ENCODE measurements at places on chromosomes 5 and 9.

DNA sequence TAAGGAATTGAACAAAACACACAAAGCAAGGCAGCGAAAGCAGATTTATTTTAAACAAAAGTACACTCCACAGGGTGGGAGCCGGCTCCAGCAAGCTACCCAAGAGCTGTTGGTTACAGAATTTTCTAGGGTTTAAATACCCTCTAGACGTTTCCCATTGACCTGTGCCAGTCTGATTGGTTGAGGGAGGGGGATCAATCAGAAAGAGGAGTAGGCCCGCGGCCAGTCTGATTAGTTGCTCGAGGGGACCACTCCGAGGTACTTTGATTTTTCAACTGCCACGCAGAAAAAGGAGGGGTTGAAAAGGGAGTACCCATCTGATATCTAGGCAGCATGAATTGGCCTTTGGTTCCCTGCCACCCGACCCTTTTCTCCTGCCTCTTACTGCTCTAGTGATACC is 998 bp downstream of the SRP19 start:
- DNase-seq: no peak

DNA sequence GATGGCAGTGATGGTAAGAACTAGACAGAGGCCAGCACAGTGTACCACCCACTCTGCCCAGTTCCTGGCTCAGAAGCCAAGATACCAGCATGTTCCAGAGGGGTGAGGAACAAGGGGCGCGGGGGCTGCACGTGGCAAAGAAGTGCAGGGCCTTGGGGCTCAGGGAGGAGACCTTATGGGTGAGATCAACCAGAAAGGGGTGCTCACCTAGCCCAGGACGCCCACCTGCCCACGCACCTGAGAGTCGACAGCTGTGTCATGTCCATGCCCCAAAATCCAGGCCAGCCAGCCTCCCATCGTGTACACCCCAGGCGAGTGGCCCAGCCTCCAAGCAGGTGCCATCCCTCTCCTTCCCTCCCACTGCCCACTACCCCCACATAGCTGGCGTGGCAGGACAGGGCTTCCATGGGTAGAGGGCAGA is 34.9 kb downstream of the BICD2 start:
- DNase-seq: no peak

DNA sequence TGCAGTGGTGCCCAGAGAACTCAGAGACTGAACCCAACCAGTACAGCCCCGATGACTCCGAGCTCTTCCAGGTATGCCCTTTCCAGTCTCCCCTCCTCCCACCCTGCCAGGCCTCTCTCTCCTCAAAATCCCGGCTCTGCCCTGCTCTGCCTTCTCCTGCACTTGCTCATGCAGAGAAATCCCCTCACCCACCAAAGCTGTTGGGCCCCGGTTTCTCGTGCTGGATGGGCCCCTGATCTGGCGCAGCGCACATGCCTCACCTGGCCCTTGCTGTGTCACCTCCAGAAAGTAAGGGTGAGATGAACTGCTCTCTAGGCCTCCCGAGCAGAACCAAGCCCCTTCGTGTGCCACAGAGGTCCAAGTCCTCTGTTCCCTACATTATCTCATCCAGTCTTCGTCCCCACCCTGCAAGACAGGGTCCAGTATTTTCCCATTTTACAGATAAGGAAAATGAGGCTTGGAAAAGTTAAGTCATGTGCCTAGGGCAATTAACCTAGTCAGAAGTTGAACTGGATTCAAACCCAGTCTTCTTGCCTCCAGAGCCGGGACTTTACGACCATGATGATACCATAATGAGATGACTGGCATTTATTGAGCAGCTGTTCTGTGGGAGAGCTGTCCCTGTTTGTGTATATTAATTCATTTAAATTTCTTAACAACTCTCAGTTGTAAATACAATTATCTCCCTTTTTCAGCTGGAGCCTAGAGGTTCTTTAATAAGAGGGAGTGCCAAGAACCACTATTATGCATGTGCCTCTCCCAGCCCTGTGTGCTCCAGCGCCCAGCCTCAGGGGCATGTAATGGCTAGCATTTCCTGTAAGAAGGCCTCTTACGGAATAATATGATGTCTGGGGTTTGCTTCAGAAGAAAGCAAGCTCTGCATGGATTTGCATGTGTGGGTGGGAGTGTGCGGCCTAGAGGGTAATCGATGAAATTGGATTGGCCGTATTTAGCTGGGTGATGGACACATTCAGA is 90.7 kb downstream of the PPARGC1B start:
- DNase-seq: no peak

DNA sequence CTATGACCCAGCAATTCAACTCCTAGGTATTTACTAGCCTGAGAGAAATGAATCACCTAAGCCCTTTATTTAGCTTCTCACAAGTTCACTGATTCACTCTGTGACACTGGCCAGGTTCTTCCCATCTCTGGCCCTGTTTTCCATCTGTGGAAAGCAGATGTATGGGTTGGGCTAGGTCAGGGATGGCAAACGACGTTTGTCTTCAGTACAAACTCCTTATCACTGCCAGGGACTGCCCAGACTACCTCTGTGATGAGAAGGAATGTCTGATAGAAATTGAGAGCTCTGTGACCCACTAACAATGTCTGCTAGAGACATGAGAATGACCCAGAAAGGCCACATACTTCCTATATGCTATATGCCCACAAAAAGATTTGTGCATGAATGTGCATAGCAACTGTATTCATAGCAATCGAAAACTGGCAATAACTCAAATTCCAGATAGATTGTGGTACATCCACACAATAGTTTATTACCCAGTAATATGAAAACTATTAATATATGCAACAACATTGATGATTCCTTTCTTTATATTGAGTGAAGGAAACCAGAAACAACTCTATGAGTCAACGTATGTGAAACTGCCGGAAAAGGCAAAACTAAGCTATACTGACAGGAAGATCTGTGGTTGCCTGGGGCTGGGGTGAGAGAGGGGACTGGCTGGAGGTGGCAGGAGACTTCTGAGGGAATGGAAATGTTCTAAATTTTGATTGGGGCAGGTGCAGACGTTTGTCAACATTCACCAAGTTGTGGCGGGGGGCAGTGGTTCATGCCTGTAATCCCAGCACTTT is 32.0 kb upstream of the ADAM19 start:
- DNase-seq: no peak

DNA sequence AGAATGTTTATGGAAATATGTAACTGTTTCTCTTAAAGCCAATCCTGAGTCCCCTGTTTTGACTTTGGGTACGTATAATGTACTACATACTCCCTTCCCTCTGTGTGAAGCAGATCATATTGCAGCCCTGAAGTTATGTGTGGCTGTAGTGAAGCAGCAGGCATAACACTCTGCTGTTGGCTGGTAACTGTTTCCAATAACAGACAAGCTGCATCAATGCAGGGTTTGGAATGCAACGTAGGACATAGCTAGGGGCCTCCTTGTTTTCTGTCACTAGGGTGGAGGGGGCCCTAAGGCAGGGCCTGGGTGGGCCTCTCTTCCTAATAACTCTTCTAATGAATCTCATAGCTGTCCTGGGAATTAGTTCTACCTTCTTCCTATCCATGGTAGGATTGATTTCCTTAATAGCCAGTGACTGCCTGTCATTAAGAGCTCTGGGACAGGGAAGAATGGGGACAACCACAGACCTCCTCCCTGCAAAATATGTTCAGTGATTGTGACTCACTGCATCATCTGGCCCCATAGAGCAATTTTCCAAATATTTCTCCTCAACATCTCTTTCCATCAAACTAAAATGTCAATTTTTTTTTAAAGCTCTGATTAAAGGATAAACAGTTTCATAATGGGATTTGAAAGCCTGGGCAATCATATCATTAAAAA is 129.6 kb upstream of the HMHB1 start:
- no peak for DNase-seq
